SJCRH30 (cell line): ENCODE measurements at places on chromosomes 1 and 21.

DNA sequence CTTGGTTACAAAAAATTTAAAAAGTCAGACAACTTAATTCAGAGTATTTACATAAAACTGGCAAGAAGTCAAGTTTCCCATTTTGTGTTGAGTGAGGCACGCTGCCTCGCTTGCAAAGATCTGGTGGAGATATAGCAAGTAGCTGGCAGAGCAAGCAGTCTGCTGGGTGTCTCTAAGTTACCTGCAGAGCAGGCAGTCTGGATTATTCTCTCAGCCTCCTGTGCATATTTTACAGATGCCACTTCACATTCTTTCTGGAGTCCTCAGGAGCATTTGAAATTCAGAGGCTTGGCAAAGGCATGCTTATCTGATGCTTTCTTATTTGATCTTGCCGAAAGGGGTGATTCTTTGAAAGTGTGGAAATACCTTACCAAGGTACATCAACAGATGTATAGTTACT, 640.4 kb upstream of the ADGRL4 start:
- DNase-seq, result no peak

DNA sequence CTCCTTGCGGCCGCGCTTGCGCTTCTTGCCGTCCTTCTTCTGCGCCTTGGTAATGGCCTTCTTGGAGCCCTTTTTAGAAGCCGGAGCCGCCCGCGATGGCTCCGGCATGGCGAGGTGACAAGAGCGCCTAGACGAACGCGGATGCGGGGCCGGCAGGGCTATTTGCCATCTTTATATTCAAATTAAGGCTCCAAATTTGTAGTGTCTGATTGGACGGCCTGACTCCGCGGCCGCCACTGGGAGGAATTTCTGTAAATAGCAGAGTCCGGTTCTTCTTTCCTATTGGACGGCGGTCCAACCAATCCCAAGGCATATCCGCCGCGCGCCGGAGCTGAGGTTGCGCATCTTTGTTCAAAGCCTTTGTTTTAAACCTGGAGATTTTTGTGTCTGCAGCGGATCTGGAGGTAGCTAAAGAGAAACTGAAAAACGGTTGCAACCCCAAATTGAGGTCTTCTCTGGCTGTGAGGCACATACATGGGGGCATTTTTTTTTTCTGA, 22.6 kb upstream of the RNF187 start:
- no peak for DNase-seq

DNA sequence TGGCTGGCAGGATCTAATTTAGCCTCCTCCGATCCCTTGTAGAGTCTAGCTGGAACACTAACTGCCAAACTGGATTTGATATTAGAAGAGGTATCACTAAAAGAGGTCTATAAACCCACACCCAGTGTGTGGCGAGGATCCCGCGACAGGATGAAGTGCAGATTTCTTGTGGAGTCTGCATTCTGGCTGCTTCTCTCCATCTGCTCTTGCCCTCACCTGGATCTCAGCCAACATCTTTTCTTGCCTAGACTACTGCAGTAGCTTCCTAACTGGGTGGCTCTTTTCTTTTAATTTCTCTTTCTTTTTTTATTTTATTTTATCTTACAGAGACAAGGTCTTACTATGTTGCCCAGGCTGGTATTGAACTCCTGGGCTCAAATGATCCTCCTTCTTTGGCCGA, 48.9 kb upstream of the CAPZB start:
- DNase-seq, result no peak

- DNase-seq, result peak; percentile 86
Measured at GRCh38 chr21:45138199-45139002, 64.0 kb downstream of the ADARB1 start.

- no peak for DNase-seq
Measured at GRCh38 chr1:19435181-19435580, 50.2 kb downstream of the CAPZB start.

GRCh38 chr1:234865171-234866006, 255.4 kb upstream of the IRF2BP2 start:
- no peak for DNase-seq

- DNase-seq, result no peak
Measured at GRCh38 chr1:206713070-206713469, 28.4 kb downstream of the MAPKAPK2 start.
